ENCODE measurements at places on chromosomes 11 and 22.
A peak's percentile ranks its signal among the peaks of the same experiment; 100 is the strongest.

- DNase-seq = no peak
Measured at GRCh38 chr11:6747097-6747668, 24.6 kb downstream of the OR2AG2 start.

- DNase-seq = no peak
Measured at GRCh38 chr11:4068962-4069361, 25.6 kb upstream of the RRM1 start.

DNA sequence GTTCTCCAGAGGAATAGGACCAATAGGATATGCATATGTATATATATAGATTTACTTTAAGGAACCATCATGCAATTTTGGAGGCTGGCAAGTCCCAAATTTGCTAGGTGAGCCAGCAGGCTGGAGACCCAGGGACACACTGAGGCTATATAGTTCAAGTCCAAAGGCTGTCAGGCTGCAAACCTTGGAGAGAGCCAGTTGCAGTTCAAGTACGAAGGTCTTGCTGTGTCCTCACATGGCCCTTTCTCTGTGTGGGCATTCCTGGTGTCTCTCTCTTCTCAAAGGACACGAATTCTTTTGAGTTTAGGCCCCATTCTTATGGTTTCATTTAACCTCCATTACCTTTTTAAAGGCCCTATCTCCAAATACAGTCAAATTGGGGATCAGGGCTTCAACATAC is 134.4 kb upstream of the SORL1-AS1 start:
- DNase-seq = no peak

- DNase-seq = peak; percentile 92
Measured at GRCh38 chr22:29154364-29155048, 51.2 kb upstream of the EMID1 start.

GRCh38 chr11:120703358-120704152 is 192.0 kb downstream of the GRIK4 start:
- DNase-seq = no peak

DNA sequence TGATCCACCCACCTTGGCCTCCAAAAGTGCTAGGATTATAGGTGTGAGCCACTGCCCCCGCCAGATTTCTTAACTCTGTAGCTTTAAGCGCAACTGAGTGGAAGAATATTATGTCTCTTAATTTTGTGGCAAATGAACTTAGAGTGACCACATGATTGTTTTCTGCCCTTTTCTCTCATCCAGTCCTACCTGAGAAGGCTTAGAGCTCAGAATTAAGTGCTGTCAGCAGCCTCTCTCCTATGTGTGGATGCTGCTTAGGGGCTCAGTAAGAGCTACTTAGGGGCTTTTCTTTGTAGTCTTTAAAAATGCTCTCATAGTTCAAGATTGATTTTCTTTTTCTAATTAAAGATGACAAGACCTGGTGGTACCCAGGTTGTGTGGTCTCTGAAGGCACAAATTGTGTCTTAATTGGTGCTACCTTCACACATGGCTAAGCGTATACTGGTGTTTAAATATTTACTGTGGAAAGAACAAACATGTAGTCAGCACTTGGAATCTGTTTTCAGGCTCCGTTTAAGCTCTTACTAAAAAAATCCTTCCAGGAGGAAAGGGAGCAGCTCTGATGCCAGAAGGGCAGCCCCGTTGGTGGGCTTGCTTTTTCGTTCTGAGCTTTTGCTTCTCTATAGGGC is 59.3 kb downstream of the DEPDC5 start:
- no peak for DNase-seq

GRCh38 chr11:111457731-111458368 is 54.3 kb downstream of the BTG4 start:
- peak; percentile 53 for DNase-seq

- no peak for DNase-seq
Measured at GRCh38 chr22:27416511-27417420, 384.8 kb downstream of the MN1 start.

DNA sequence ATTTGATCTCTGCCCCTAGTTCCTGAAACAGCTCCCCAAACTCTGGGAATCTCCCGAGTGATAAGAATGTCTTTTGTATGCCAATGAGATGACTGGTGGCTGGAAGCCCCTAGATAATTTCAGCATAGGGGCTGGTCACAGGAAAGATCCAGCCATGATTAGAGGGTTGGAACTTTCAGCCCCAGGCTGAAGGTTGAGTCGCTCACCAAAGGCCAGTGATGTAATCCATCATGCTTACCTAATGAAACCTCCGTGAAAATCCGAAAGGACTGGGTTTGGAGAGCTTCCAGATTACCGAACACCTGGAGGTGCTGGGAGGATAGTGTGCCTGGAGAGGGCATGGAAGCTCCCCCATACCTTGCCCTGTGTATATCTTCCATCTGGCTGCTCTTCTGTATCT is 26.0 kb downstream of the LRRC32 start:
- DNase-seq = peak; percentile 32

All from activated CD8-positive, alpha-beta memory T cell treated with anti-CD3 and anti-CD28 coated beads for 24 hours (primary cell).